ENCODE measurements at places on chromosomes 6 and 20. TPM values are rescaled to one million over a fixed set of nuclear protein-coding genes. Genes with fewer than 3 reads are reported as not detected.

DNA sequence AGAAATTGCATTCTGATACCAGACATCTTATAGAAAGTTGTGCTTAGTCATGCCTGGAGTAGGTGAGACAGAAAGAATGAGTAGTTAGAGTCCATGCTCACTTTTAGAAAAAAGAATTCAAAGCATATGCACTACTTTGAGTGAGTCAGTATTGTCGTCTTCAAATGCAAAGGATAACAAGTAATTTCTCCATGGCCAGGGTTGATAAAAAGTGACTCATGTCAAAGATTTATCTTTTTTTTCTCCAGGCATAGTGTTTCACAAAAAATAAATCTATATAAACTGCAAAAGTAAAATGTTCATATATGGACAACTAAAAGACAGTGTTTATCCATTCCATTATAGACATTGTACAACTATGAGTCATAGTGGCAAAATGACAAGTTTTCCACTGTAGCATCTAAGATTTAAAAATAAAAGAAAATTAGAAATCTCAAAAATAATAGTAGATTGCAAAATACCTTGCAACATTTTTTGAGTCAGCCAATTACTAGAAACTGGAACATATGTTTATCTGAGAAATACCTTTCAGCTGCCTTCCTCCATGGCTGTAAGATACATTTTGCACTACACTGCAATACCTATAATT is 329.6 kb downstream of the GRIK2 start:
- no peak for DNase-seq

DNA sequence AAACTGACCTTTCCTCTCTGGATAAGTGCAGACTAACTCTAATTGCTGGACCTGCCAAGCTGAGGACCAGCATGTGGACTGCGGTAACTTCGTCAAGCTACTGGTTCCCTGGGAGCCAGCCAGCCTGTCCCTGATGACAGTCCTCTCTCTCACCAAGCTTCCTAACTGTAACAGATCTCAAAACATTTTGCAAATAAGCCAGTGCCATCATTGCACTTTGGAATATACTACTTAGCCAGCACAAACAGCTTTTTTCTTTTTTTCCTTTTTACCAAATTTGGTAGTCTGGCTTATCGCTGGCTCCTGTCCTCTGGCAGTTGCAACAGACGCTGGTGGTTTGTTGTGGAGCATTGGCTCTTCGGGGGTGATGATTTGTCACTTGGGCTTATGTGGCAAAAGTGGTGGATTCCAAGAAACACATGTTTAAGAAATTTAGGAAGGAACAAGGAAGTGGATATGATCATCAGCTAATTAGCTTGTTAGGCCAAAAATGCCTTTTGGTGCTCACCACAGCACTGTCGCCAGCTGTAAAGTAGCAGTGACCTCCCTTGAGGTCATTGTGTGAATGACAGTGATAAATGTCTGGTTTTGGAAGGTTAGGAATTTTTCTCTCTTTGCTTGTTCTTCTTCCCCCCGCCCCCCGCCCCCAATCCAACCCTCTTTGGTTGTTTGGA is 171.7 kb downstream of the CLIC5 start:
- DNase-seq, result no peak

DNA sequence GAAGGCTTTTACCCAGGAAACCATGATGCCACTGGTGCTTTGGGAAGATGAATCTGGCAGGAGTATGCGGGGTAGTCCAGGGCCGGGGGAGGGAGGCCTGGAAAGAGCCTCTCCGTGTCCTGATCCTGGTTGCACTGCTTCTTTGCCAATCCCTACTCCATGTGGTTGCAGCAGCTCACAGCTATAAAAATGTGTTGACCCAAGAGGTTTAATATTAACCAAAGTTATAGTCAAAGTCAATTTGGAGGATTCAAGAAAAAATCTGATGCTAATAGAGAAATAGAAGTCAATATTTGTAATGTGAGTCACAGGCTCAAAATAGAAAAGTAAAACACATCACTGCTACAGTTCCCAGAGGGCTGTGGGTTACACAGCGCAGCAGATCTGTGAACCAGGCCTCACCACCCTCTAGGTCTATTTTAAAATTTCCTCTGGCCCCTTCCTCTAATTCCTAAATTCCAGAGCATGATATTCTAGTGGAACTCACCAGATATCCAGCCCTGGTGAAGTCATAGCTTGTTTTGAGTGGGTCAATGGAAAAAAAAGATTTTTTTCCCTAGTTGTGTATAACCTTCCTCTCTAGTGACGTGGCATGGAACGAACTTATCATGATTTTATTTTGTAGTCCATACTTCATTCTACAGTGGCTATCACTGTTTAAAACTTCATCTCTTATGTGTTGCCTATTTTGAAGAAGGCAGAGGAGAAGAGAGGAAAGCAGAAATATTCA is 63.2 kb upstream of the BMP2 start:
- DNase-seq, result no peak

- no peak for DNase-seq
Observed at GRCh38 chr6:85127696-85128243, 322.1 kb upstream of the NT5E start.

TCF15 gene
- 4.9 TPM for total RNA-seq

GRCh38 chr6:106536851-106537250 is 92.4 kb downstream of the RTN4IP1 start:
- DNase-seq, result no peak

DNA sequence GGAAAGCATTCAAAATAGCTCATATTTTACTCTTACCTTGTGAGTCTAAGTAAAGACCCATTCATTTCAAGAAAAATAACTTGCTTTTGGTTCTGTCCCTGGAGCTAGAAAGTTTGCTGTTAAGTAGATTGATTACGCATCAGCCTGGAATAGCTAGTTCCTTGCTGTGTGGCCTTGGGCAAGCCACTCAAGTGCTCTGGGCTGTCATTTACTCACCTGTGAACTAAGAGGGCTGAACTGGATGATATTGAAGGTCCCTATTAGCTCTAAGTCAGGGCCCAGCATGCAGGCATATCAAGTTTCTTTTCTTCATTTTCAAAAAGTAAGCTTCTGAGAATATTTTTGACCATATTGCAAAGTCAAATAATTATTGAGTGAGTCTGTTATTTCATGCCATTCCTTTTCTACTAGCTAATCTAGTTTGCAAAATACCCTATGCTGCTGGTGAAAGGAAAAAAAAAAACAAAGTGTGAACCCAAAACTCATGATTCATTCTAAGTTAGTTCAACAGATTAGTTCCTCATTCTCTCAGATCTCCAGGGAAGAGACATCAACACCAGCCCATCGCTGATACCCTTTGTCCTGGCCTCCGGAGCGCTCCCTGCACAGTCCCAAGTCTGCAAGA is 106.5 kb upstream of the GMDS start:
- DNase-seq, result no peak

DNA sequence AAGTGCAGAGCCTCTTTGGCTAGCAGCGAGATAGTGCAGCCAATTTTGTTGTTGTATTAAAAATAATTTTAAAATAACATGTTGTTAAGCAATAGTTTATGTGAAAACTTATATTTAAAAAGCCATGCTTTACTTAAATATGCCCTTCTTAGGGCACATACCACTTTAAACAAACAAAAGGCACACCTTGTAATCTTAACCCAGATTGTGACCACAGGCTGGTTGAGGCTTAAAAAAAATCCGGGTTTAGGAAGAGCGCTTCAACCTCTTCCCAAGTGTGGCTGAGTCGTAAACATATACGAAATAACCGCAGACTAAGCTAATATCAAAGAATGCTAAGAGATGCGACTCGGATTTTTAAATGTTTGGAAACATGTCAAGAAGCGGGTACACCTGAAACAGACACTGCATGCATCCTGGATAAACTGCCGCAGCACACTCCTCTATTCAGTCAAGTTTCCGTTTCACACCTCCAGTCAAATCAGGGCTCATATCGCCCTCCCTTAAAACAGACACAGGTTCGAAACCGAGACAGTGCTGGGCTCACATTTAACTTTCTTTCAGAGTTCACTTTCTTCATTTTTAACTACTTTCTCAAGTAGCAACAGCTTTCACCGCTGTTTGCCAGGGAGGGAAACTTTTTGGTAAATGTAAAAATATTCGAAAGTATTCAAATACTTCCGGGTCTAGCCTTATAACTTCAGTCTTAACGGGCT is 1.5 kb downstream of the DEK start:
- no peak for DNase-seq

SYNGAP1 gene
- 3.6 TPM for total RNA-seq

GRCh38 chr6:70142034-70142433 is 160.8 kb downstream of the COL9A1 start:
- DNase-seq, result no peak

GRCh38 chr6:85456782-85457181 is 6.9 kb downstream of the NT5E start:
- DNase-seq, result no peak

DNA sequence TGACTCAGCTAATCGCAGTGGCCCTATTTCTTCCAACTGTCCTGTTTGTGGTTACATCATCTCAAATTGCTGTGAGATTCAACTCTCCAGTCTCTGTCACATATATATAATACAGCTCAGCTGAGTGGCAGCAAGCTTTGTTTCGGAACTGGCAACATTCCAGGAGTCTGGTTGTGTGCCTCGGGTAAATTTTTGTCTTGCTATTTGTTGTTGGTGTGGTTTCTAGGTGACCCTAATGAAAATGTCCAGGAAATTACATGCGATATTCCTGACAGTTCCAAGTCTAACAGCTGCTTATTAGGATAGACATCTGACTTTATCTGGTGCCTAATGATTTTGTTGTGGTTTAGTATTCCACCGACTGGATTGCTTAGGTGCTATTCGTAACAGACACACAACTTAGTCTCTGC is 581.8 kb downstream of the CD109 start:
- no peak for DNase-seq

- DNase-seq, result no peak
Observed at GRCh38 chr6:43907789-43908472, 137.9 kb downstream of the VEGFA start.

DNA sequence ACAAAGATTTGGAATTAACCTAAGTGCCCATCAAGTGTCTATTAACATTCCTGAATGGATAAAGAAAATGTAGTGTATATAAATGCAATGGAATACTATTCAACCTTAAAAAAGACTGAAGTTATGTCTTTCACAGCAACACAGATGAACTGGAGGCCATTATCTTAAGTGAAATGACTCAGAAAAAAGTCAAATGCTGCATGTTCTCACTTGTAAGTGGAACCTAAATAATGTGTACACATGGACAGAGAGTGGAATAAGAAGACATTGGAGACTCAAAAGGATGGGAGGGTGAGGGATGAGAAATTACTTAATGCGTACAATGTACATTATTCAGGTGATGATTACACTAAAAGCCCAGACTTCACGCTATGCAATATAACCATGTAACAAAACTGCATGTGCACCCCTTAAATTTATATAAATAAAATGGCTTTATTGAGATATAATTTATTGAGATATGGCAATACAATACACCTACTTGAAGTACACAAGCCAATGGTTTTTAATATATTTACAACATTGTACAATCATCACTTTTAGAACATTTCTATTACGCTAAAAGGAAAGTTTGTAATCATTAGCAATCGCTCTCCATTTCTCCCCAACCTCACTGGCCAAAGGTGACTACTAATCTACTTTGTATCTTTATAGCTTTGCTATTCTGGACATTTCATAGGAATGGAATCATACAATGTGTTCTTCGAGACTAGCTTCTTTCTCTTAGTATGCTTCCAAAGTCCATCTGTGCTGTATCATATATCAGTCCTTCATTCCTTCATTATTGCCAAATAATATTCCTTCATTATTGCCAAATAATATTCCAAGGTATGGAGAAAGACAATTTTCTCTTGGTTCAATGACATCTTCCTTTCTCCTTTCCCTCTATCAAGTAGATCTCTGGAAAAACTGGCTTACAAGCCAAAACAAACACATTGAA is 5.8 kb downstream of the STX7 start:
- no peak for DNase-seq

All from right atrium auricular region (tissue), 2 donors.